Hepatocyte (in vitro differentiated cells): ENCODE measurements at places on chromosomes 4 and X. TPM values are rescaled to one million over a fixed set of nuclear protein-coding genes. Genes with fewer than 3 reads are reported as not detected.

DNA sequence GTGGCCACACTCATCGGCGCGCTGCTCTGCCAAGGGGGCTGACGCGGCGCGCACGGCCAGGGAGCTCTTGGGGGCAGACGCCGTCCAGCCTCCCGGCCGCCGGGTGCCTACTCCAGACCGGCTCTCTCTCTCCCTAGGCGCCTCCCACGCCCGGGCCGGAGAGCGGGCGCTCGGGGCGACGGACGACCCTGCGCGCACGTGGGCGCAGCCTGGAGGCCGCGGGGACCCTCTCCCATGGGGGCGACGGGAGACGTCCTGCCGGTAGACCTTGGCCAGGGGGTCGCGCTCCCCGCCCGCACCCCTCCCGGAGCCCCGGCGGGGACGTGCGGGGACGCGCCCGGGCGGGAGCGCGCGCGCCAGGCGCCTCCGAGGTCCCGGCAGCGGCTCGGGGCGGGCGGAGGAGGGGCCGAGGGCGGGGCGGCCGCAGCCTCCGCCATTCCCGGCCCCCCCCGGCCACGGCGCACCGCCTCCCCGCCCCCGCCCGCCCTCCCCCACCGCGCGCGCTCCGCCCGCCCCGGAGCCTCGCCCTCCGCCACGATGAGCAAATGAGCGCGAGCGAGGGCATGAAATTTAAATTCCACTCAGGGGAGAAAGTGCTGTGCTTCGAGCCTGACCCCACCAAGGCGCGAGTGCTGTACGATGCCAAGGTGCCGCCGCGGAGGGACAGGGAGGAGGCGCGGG, at the start of gene MSL3:
Gene MSL3, plus strand, starts transcription at position 519 of the 681 bp plus-strand sequence. Its CDS starts 27 bp downstream, at position 546.
- peak; percentile 81 for DNase-seq
- H3K27me3 ChIP-seq = no peaks in the 10 kb centered on the region
- peak within 1 kb of the TSS; percentile 59 for H3K4me3 ChIP-seq
- no peaks in the 10 kb centered on the region for H3K36me3 ChIP-seq

- no peaks in the 10 kb centered on the region for H3K36me3 ChIP-seq
- H3K27ac ChIP-seq = no peak overlapping the region
- no peak overlapping the region for H3K4me3 ChIP-seq
- DNase-seq = no peak
- H3K4me1 ChIP-seq = no peaks in the 10 kb centered on the region
- H3K27me3 ChIP-seq = no peaks in the 10 kb centered on the region
These were observed 673.3 kb downstream of the GALNTL6 start for GRCh38 chr4:172486531-172486930.

GRCh38 chr4:32560306-32560705, 1840.1 kb downstream of the PCDH7 start:
- H3K4me3 ChIP-seq = no peak overlapping the region
- no peaks in the 10 kb centered on the region for H3K36me3 ChIP-seq
- DNase-seq = peak; percentile 10

GRCh38 chr4:177737387-177737940, 295.2 kb upstream of the AGA start:
- no peaks in the 10 kb centered on the region for H3K27me3 ChIP-seq
- H3K27ac ChIP-seq = no peak overlapping the region
- H3K4me1 ChIP-seq = no peaks in the 10 kb centered on the region
- no peak for DNase-seq
- no peak overlapping the region for H3K4me3 ChIP-seq

DNA sequence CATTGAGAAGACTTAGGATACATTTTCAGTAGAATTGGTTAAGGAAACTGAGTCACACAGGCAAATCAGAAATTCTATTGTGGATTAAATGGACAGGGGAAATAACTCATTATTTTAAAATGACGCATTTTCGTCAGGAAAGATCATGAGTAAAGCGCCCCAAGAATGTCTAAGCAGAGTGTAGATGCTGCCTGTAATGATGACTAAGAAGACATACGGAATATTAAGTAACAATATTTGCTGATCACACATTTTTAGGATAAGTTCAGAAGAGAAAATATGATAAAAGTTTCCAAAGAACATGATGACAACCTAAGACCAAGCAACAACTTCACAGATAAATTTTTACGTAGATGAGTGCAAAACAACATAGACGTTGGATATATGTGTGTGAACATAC, 596.3 kb upstream of the TENM3 start:
- H3K4me3 ChIP-seq = no peak overlapping the region
- H3K27me3 ChIP-seq = no peaks in the 10 kb centered on the region
- H3K36me3 ChIP-seq = no peaks in the 10 kb centered on the region
- H3K27ac ChIP-seq = no peak overlapping the region
- H3K4me1 ChIP-seq = no peaks in the 10 kb centered on the region

DNA sequence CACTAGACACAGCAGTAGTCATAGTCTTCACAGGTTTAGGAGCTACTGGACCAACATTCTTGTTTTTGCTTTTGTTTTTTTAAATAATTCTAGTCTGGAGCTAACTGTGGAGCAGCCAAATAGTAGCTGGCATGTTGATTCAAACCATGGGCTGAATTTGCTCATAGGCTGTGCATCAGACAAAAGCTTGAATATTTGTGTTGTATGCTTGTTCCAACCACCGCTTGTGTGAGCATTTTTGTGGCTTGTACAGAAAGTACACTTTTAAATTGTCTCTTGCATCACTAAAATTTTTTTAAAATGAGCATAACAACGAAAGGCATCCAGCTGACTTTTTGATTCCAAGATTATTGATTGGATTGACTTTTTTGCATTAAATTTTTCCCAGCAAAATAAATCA, 39.6 kb downstream of the CCNI start:
- H3K4me1 ChIP-seq = peaks cover 6% of the 10 kb centered on the region
- DNase-seq = no peak
- H3K27ac ChIP-seq = no peak overlapping the region
- H3K36me3 ChIP-seq = no peaks in the 10 kb centered on the region
- H3K4me3 ChIP-seq = no peak overlapping the region

DNA sequence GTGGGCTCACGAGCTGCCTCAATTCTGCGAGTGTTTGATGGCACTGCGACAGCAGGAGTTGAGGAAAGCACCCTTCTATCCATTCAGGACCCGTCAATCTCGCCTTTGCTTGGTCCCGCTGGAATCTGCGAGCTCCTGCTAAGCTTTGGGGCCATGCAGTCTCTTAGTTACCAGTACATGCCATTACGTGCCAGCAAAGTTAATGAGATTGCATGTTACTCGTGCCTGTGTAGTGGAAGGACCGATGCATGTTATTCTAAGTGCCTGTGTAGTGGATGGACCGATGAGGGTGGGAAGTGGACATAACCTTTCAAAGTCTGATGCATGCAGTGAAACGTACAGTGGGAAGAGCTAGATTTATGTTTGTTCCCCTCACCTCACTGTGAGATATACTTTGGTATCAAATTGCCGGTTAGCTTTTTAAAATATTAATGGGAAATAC, 569 bp downstream of the RPS3A start:
- peaks cover 16% of the 10 kb centered on the region for H3K4me1 ChIP-seq
- H3K4me3 ChIP-seq = peak overlapping the region; percentile 79
- peak overlapping the region; percentile 96 for H3K27ac ChIP-seq
- H3K27me3 ChIP-seq = no peaks in the 10 kb centered on the region
- no peaks in the 10 kb centered on the region for H3K36me3 ChIP-seq

The SYNPO2 gene
- 10.3 and 12.6 TPM in 2 replicates for total RNA-seq

The CFI gene
- 162 and 163 TPM in 2 replicates for total RNA-seq

The STK32B gene
- total RNA-seq = 1.6 and 3.9 TPM in 2 replicates

The CDS1 gene
- 21.3 and 24.3 TPM in 2 replicates for total RNA-seq
